Effector memory CD8-positive, alpha-beta T cell (primary cell): ENCODE measurements at places on chromosomes 7 and 10.
A peak's percentile ranks its signal among the peaks of the same experiment; 100 is the strongest.

DNA sequence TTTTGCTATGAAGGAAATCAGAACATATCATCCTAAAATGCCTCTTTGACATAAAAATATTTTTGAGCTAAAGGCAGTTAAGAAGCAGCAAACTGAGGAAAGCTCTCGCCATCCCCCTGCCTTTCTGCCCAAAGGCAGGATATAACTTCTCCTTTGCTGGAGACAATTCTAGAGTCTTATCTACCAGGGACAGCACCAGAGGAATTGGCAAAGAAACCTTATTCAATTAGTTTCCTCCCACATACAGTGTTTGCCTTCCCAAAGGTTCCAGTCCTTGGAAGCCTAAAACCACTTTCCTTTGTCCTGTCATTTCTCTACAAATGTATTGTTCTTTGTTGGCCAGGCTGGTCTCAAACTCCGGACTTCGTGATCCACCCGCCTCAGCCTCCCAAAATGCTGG lies 33.7 kb downstream of the MASTL start:
- H3K4me1 ChIP-seq: no peaks in the 10 kb centered on the region
- H3K36me3 ChIP-seq: peaks cover 32% of the 10 kb centered on the region
- no peaks in the 10 kb centered on the region for H3K27me3 ChIP-seq

DNA sequence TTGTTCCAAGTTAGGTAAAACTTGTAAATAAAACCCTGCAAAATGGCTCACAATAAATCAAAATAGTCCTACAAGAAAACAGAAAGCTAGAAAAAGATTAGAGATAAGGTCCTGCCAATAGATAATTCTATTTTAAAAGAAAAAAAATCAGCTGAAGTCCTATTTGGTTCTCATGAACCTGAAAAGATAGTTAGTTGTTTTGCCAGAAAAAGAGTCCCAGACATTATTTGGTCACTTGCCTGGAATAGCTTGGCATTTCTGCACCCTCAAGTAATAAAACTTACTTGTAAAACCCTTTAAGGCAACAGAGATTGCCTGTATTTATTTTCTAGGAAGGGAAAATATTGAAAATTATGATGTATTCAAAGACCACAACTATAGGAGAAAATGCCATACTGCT lies 47.7 kb downstream of the LRRN3 start:
- peaks cover 8% of the 10 kb centered on the region for H3K4me1 ChIP-seq
- no peaks in the 10 kb centered on the region for H3K36me3 ChIP-seq
- DNase-seq: no peak
- H3K27ac ChIP-seq: peak overlapping the region; percentile 95

DNA sequence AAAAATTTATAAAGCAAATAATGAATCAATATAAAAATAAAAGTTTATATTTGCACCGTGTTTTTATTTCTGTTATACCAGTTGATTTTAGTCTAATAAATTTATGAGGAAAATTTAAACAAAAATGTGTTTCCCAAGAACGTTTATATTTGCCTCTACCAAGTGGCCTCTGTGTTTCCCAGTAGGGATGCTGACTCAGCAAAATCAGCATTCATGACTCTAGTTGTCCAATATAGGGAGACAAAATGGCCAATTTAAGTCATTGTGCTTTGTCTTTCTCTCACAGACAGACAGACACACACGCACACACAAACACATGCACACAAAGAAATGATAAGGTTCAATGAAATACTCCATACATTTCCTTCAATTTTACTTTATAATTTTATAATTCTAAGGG lies 942.5 kb upstream of the ZWINT start:
- no peaks in the 10 kb centered on the region for H3K4me1 ChIP-seq
- H3K27me3 ChIP-seq: no peaks in the 10 kb centered on the region
- H3K27ac ChIP-seq: no peak overlapping the region
- H3K4me3 ChIP-seq: no peak overlapping the region

DNA sequence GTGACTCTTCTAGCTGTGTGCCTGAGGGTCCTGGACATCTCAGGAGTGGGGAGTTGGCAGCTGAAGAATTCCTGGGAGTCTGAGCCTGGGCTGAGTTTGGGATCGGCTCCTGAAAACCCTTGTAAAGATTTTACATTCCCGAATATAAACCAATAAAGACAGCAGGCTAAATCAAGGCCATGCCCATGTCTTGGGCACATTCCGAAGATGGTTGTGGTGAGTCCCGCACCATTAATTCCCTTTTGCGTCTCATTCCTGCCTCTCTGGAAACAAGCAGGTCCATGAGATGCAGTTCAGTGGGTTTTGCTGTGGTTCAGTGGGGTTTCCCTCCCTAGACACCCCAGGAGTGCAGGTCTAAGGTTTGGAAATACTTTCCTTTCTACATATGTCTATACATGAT lies 90.9 kb downstream of the COL26A1 start:
- peaks cover 5% of the 10 kb centered on the region for H3K27me3 ChIP-seq
- H3K4me1 ChIP-seq: no peaks in the 10 kb centered on the region
- H3K36me3 ChIP-seq: no peaks in the 10 kb centered on the region
- no peak overlapping the region for H3K27ac ChIP-seq

DNA sequence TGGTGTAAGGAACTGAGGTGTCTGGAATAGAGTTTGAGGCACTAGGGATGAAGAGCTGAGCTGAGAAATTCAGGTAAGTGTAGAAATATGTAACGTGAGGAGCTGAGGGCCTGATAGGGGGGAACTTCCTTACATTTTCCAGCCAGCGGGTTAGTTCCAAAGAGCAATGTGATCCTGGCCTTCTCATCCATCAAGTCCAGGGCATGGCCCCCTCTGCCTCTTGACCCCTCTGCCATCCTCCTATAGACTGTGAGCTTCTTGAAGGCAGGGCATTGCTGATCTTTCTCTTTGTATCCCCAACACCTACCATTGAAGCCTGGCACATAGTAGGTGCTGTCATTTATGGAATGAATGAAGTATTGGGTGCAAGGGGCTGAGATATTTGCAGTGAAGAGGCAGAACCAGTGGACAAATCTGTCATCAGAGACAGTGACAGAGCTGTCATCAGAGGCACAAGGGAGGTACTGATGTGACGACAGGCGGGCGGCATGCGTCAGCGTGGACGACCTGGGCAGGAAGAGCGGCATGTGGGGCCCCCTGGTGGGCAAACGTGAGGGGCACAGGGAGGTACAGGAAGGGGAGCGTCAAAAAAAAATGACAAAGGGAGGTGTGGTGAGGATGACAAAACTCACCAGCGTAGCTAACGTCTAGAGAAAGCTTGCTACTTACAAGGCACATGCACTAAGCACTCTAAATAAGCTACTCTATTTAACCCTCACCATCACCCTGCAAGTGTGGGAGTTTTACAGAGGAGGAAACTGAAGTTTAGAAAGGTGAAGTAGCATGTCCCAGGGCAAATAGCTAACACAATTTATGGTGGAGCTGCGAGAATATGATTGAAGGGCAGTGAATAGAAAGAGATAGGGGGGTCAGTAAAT lies 5.2 kb upstream of the CAMK2G start:
- peak; percentile 94 for DNase-seq
- no peak overlapping the region for H3K4me3 ChIP-seq
- no peaks in the 10 kb centered on the region for H3K27me3 ChIP-seq
- H3K27ac ChIP-seq: peak overlapping the region; percentile 60
